ENCODE measurements at places on chromosomes 3 and 15.

- no peak for DNase-seq
These were observed 131.4 kb upstream of the UBE2E2 start for GRCh38 chr3:23071758-23072157.

GRCh38 chr3:193869221-193870201 lies 266.4 kb upstream of the HES1 start:
- DNase-seq: no peak

DNA sequence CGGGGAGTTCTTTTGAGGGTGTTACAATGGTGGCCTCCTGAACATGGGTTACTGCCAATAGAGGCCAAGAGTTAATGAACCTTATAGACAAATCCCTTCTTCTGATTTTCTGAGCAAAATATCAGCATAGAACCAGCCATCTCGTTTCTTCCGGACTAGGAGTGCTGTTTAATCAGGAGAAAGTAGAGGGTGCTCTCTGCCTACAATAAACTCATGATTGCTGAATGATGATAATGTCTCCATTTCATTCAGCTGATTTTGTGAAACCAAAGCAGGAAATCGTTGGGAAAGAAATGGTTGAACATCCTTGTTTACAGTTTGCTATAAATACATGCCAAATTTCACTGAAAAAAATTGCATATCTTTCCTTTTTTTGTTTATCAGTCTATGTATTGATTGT lies 142.8 kb upstream of the PLSCR5 start:
- no peak for DNase-seq

DNA sequence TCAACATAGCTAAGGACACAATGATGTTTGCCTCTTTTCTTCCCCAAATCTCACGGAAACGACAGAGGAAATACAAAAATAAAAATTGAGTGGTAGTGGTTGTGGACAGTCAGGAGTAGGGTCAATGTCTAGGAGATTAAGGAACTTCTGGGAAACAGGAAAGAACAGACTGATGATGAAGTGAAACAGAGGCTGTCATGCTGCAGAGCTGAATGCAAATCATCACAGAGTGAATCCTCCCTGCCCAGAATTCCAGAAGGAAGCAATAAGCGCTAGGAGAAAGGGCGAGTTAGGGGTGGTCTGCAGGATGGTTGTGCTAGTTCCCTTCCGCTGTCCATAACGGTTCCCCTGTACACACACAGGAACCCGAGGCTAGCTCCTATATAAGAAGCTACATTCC lies 64.7 kb upstream of the POMGNT2 start:
- no peak for DNase-seq

- no peak for DNase-seq
These were observed 108.0 kb downstream of the MFSD1 start for GRCh38 chr3:158909870-158910269.

GRCh38 chr3:141625506-141625905 lies 112.6 kb upstream of the RNF7 start:
- DNase-seq: no peak

DNA sequence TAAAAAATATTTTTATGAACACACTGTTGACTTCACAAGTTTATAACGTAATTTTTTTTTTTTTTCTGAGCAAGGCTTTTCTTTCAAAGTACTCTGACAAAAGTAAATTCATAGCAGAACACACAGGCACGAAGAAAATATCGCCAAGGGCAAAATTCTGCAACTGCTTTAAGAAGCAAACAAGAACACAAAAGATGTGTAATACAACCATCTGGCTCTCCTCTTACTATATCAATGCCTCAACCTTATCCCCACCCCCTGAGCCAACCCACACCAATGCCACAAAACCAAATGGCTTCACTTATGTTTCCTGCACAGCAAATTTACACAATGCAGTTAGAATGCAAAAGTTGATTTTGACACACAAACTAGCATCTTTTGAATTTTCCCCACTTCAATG lies 274.2 kb downstream of the FOXP1 start:
- no peak for DNase-seq

DNA sequence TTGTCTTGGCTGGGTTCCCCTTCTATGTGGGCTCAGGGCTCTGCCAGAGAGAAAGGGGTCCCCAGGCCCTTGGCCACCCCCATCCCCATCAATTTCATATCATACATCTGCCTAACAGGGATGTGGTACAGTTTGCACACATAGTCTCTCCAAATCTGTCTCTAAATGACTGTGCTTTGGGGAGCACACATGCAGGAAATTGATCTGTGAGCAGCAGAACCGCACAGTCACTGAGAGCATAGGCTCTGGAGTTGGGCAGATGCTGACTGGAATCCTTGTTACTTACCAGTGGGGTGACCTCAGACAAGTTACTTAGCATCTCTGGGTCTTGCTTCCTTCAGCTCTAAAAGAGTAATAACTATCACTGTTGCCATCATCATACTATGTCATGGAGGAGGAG lies 273.9 kb downstream of the ABHD5 start:
- no peak for DNase-seq

- DNase-seq: peak; percentile 46
These were observed 30.0 kb downstream of the STARD5 start for GRCh38 chr15:81293728-81294515.

DNA sequence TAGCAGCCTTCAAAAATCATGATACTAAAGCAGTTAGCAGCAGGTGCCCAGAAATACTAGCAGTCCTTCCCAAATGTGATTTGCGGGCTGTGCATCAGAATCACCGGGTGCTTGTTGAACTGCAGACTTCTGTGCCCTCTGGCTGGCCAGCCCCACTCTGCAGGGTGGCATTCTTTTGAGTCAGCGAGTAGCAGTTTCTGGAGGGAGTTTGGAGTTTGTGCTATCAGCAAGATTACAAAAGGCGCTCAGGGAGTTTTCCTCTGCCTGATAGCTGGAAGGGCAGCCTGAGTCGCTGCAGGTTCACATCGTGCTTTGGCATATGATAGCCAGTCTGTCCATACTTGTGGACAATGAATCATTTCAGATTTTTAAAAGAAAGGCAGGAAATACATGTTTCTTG lies 57.6 kb downstream of the CLDN11 start:
- DNase-seq: no peak

All from stimulated activated CD4-positive, alpha-beta T cell treated with anti-CD3 and anti-CD28 coated beads, Interleukin-15, amount 100 ng/mL, for 1 hour (primary cell).